T1000 (cell line): ENCODE measurements at places on chromosomes 13 and 19.

- no peak for DNase-seq
Measured at GRCh38 chr13:19089315-19089714, 92.3 kb downstream of the TUBA3C start.

DNA sequence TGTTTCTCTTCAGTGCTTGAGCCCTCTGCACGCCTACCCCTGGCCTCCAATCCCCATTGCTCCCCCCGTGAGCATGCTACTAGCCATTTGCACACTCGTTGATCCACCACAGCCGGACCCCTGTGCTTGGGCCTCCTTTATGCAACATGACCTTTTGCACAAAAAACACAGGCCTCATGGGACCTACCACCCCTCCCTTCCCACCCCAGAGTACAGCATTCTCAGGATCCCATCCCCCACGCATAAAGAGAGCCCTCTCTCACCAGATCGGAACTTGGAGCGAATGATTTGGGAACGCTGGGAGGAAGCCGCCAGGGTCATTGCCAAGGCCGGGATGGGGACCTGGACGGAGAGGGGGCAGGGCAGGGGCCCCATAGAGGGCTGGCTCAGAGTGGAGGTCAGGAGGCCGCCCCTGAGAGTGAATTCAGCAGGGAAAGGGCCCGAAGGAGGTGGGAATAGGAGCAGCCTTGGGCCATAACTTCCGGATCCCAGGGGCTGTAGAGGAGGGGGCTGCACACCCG lies 754 bp downstream of the MAMSTR start:
- no peak for DNase-seq

DNA sequence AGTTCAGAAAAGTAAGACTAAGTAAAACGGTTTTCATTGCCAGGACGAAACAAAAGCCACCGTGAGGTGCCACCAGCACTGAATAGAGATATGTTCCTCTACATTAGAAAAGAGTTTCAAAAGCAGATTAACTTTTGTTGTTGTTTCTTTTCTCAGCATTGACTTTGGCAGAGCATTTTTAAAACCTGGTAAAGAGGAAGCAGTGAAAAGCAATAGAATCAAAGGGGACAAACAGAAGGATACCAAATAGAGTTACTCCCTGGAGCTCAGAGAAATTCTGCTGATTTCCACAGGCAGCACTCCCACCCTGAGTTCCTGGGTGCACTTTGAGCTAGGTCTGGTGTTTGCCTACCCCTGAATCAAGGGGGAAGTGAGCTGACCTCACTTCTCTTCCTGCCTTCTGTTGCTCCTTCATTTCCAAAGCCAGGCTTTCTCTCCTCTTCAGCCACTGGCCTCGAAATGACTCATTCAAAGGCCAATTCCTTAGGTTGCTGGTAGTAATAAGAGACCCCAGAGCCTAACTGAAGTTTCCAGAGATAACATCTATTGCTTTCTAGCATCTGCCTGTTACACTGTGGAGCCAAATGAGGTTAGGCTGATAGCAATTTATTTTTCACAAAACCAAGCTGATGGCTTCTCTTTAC lies 11.3 kb upstream of the ERICH6B start:
- no peak for DNase-seq

- DNase-seq: no peak
Measured at GRCh38 chr19:37931881-37932655, 25.1 kb downstream of the SIPA1L3 start.

DNA sequence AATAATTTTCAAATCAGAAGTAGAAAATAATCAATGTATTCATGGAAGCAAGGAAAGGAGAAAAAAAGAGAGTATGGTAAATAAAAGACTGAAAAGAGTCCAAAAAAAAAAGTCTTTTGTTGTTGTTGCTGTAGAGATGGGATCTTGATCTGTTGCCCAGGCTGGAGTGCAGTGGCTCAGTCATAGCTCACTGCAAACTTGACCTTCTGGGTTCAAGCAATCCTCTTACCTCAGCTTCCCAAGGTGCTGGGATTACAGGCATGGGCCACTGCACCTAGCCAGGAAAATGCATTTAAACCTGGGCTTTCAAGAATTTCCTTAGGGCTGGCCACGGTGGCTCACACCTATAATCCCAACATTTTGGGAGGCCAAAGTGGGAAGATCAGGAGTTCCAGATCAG lies 7.0 kb upstream of the MAP3K10 start:
- DNase-seq: no peak
